ENCODE measurements at places on chromosomes 7 and 10.

DNA sequence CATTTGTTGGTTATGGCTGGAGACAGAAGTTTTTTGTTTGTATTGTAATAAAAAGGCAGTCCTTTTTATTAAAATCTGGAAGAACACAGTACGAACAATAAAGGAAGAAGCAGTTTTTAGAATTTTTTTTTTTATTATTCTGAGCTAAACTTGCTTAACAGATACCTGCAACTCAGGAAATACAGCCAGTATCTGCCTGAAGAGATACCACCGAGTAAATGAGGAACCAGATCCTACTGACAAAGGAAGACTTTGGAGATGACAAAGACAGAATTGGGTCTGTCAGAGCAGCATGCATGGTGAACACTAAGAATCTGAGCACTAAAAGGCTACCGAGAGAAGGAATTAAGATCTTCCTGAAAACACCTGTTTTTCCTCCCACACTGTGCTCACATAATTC, 1335.9 kb upstream of the SORCS1 start:
- DNase-seq = no peak

DNA sequence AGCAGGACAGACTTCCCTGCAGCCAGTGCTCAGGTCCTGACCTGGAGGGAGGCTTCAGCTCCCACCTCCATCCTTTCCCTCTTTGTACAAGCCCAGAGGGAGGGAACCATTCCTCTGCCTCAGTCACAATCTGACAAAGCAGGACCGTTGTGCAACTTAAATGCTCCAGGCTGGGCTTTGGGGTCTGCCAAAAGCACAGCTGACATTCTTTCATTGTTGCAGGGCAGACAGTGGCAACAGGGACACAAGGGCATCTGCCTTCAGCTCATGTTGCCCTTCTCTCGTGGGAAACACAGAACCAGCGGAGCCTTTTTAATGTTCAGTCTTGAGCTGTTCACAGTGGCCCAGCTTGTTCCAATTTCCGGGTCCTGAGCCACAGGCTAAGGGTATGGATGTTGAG, 155.7 kb upstream of the TNS3 start:
- DNase-seq = no peak

DNA sequence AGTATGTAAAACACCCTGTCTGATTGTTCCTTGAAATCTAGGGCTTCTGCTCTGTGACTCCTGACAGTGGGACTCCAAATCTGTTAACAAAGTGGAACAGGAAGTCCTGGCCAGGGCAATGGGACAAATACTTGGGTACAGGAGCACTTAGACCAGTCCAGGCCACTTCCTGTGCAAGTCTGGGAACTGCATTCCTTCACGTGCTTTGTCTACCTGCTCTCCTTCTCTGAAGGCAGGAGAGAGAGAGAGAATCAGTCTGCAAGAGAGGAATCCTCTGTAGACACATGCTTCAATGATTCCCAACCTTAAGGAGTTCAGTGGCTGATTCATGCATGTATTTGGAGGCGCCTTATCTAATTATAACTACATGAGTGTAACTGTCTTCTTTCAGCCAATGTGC, 530.2 kb downstream of the GATA3 start:
- no peak for DNase-seq

DNA sequence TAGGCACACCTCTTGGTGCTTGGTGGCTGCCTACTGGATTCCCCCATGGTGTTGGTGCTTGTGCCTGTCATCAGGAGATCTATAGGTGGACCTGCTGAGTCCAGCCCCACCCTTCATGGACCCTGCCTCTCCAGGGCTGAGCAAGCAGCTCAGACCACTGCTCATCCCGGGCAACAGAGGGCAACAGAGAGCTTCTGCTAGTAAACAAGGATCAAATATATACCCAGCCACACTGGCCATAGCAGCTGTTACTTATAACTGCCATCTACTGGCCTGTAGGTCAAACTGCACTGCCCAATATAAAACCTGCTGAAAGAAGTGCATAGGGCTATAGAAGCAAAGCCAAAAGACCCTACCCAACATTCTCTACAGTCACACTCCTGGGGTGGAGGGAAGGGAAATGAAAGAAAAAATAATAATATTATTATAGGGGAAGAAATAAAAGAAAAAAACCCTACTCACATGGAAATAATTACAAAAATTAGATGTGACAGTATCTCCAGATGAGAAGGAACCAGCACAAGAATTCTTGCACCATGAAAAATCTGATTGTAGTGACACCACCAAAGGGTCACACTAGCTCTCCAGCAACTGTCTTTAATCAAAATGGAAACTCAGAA, 54.9 kb upstream of the ZNF800 start:
- no peak for DNase-seq

GRCh38 chr10:82464191-82464818, 589.3 kb downstream of the NRG3 start:
- DNase-seq = no peak

DNA sequence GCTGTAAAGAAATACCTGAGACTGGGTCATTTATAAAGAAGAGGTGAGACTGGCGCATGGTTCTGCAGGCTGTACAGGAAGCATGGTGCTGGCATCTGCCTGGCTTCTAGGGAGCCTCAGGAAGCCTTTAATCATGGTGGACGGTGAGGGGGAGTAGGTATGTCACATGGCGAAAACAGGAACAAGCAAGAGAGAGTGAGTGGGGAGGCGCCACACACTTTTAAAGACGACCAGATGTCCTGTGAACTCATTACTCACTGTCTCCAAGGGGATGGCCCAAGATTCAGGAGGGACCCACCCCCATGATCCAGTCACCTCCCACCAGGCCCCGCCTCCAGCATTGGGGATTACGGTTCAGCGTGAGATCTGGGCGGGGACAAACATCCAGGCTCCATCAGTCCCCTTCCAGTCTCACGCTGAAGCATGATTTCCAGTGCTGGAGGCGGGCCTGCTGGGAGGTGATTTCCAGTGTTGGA, 3.2 kb downstream of the ZNF316 start:
- no peak for DNase-seq

GRCh38 chr7:139683137-139683921, 94.5 kb downstream of the HIPK2 start:
- no peak for DNase-seq

- DNase-seq = no peak
These were observed 545.1 kb upstream of the GALNT17 start for GRCh38 chr7:70586822-70587221.

DNA sequence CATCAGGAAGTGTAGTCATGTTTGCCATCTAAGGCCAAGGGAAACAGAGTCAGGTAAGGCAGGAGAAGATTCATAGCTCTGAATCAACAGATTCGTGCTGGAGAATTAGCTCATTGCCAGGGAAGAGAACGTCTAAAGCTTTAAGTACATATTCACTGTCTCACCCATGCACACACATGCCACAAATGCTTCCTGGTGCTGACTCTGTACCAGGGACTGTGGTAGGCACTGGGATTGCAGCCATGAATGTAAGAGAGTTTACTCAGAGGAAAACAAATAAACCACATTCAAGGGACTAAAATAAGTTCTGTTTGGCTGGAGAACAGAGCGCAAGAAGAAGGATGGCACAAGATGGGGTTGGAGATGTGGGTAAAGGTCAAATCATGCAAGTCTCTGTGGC, 89.8 kb upstream of the HPS1 start:
- no peak for DNase-seq

DNA sequence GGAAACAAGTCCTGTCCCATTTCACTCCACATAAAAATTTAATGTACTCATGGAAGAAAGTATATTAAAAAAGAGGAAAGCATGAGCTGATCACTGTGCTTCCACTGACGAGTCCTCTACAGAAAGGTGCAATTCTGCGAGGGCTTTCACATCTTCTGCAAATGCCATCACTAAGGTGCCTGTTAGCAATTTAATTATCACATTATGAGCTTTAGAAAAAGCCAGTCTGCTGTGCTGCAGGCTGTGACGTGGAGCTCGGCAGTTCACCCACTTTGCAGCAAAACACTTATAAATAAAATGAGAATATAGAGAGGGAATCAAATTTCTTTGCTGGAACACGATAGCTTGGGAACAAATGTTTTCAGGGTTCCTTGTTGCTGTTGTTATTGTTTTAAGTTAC, 22.5 kb upstream of the NEUROD6 start:
- DNase-seq = no peak

GRCh38 chr10:82392533-82392932, 517.5 kb downstream of the NRG3 start:
- DNase-seq = no peak

GRCh38 chr10:47143072-47143471, 156.9 kb upstream of the GDF10 start:
- DNase-seq = no peak
